ENCODE measurements at places on chromosomes 6 and 20. TPM values are rescaled to one million over a fixed set of nuclear protein-coding genes. Genes with fewer than 3 reads are reported as not detected.

DNA sequence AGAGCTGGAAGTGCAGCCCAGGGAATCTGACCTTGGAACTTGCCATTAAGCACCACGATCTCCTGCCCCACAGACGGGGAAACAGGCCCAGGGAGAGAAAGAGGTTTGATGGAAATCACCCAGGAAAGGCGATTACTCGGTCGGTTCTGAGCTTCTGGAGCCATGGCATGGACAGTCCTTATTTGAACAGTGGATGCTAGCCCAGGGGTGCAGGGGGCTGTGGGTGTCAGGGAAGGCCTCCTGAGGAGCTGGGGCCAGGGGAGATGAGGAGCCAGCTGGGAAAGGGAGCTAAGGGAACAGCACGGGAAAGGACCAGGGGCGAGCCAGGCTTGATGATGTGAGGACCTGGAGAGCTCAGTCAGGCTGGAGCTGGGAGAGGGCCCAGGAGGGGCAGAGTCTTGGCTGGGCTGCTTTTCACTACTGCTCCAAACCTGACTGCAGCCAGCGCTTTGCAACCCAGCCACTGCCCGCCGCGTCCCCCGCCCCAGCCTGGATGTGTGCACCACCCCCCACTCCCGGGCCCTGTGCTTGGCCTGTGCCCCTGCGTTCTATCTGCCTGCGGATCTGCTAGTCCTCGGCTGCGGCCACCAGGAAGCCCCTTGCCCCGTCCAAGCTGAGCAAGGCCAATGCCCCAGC lies 17.8 kb downstream of the SUN5 start:
- no peak for DNase-seq

DNA sequence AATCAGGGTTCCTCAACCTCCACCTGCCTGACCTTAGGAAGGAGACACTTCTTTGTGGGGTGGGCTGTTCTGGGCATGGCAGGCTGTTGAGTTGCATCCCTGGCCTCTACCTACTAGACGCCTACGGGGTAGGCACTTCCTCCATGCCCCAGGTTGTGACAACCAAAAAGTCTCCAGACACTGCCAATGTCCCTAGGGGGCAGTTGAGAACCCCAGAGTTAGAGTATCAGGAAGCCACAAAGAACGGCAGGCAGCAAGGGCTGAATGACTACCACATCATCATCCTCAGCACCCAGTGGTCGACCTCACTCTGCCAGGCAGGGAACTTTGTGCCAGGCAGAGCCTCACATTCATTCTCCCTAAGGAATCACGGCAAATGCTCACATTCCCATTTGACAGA lies 21.5 kb downstream of the PMEPA1 start:
- DNase-seq: no peak

DNA sequence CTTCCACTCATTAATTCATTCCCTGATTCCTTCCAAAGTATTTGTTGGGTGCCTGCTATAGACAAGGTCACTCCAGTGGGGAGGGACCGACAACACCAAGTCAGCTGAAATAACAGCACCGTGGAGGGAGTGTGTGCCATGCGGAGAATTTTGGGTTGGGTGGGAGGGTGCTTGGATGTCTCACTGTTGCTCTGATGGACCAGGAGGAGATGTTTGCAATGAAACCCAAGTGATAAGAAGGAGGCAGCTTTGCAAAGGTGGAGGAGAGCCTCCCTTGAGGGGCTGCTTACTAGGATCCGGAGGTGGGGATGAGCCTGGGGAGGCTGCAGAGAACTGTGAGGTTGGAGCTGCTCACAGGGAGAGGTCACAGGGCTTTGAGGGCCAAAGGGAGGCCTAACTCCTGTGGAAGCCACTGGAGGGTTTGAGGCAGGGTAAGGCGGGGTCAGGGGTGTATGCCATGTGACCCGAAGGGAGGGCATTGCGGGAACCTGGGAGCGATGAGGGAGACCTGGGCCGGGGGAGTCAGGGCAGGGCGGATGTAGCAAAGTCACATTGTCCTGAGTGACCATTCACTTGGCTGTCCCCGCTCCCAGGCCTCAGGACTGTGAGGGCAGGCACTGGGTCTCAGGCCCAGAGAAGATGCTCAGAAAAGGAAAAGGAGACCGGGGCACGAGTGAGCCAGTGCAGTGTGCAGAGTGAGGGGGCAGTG lies 124.5 kb downstream of the PHACTR3 start:
- DNase-seq: no peak

DNA sequence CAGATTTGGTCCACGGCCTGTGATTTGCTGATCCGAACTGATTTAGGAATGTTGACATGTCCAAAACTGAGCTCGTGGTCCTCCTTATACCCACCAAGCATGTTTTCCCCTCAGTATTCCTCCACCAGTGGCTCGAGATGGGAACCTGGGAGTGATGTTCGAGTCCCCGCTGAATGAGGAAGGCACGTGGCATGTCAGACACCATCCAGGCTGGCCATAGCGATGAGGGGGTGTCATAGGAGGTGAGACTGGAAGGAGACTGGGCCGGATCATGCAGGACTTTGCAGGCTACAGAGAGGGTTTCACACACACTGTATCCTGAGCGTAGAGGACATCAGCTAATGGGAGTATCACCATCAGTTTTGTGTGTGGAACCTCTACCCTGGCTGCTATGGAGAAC lies 78.2 kb downstream of the TOX2 start:
- no peak for DNase-seq

- DNase-seq: no peak
Measured at GRCh38 chr6:75748743-75749538, at the start of gene MYO6. Gene MYO6, plus strand, starts transcription at chr6:75749239. Its CDS starts 68,309 bp downstream, at chr6:75817548.

- no peak for DNase-seq
Measured at GRCh38 chr6:31585491-31585890, 586 bp upstream of the LST1 start.

- DNase-seq: no peak
Measured at GRCh38 chr6:15023448-15023847, 222.4 kb upstream of the JARID2 start.

- DNase-seq: no peak
Measured at GRCh38 chr20:57558614-57559288, 2.2 kb upstream of the PCK1 start.

- no peak for DNase-seq
Measured at GRCh38 chr6:16596616-16597331, 164.5 kb downstream of the ATXN1 start.

- no peak for DNase-seq
Measured at GRCh38 chr20:20360464-20360863, 7.4 kb upstream of the INSM1 start.

GRCh38 chr6:84432619-84433018 lies 205.2 kb upstream of the CEP162 start:
- no peak for DNase-seq

DNA sequence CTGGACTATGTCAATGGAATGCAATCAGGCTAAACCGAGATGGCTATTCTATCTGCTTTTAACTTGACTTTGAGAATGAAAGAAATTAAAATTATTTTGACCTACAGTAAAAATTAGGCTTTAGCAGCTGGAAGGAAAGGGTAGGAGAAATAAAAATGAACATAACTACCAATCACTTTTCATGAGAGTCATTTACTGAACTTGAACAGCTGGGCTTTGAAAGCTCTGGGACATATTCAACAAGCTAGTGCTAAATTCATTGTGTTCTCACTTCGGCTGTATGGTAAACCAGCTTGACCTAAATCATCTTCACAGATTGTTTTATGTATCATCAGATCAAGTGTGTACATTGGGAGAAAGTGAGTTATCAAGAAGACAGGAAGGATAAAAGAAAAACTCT lies 161.5 kb upstream of the STXBP5 start:
- no peak for DNase-seq

GRCh38 chr6:132750455-132751248 lies 7.1 kb downstream of the VNN2 start:
- DNase-seq: no peak

DNA sequence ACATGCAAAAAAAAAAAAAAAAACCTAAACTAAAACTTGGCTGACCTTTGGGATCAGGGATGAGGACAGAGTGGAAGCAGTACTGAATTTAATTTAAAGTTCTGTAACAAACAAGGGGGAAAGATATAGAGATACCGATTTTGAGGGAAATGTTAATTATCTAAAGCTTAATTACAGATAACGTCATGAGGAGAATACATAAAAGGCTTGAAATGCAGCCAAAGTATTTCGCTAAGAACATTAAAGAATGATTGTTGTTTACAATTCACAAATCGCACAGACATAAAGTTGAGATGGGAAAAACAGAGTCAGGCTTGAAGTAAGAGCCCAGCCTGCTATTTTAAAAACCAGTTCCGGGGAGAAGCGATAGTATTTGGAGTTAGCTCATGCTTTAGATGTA lies 208.0 kb upstream of the SASH1 start:
- DNase-seq: no peak

ADGB gene
- polyA plus RNA-seq: 0.46 TPM

PEX6 gene
- 21.6 TPM for polyA plus RNA-seq

EFCAB8 gene
- polyA plus RNA-seq: 0.13 TPM

PRR18 gene
- polyA plus RNA-seq: 0.30 TPM

PFDN4 gene
- polyA plus RNA-seq: 51.8 TPM

TRIM15 gene
- 0.16 TPM for polyA plus RNA-seq

BTN1A1 gene
- 0.21 TPM for polyA plus RNA-seq
